ENCODE measurements at places on chromosomes 3 and 15. TPM values are rescaled to one million over a fixed set of nuclear protein-coding genes. Genes with fewer than 3 reads are reported as not detected.

FOXL2NB gene
- under 0.01 TPM for total RNA-seq

SEC61A1 gene
- total RNA-seq = 290 TPM

OR5K2 gene
- not detected for total RNA-seq

TERB2 gene
- total RNA-seq = not detected

PRKAR2A gene
- total RNA-seq = 25.4 TPM

WDR5B gene
- 4.1 TPM for total RNA-seq

NPAP1 gene
- not detected for total RNA-seq

HGD gene
- total RNA-seq = 0.71 TPM

ALDH1A2 gene
- 1.7 TPM for total RNA-seq

DUOXA1 gene
- total RNA-seq = not detected

CFAP44 gene
- 3.8 TPM for total RNA-seq

FNDC3B gene
- 153 TPM for total RNA-seq

STARD5 gene
- 11.8 TPM for total RNA-seq

TRIM42 gene
- not detected for total RNA-seq

ALDH1L1 gene
- under 0.01 TPM for total RNA-seq

LRTM1 gene
- total RNA-seq = not detected

SCAANT1 gene
- not detected for total RNA-seq

NXPE3 gene
- 22.8 TPM for total RNA-seq

GOLGA6A gene
- total RNA-seq = not detected

COMMD4 gene
- total RNA-seq = 66.2 TPM

NPRL2 gene
- total RNA-seq = 24.8 TPM

FGF12 gene
- 0.09 TPM for total RNA-seq

SQOR gene
- 96.5 TPM for total RNA-seq

CXCR6 gene
- total RNA-seq = 0.28 TPM

SCN5A gene
- 0.37 TPM for total RNA-seq

UQCC5 gene
- total RNA-seq = 11.8 TPM

SH3GL3 gene
- total RNA-seq = 0.18 TPM

GOLGA6L26 gene
- not detected for total RNA-seq

VIPR1 gene
- not detected for total RNA-seq

LARP6 gene
- 42.6 TPM for total RNA-seq
